ENCODE measurements at places on chromosomes 6 and 20.

DNA sequence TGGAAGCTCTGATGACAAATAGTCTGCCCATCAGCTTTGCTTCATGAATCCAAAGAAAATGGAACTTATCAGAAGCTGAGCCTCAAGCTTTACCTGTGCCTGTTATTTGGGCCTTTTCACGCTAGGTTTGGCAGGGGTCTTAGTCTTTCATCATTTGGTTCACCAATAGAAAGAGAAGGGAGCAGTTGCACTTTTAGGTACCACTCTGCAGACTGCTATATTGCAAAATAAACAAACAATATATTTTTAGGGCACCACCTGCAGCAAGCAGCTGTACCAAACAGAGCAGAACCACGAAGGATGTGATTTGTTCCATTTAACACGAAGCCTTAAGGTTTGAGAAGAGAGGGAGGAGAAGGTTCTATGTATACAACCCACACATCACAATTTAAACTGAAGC, 291.4 kb upstream of the RNF217 start:
- no peak for DNase-seq

DNA sequence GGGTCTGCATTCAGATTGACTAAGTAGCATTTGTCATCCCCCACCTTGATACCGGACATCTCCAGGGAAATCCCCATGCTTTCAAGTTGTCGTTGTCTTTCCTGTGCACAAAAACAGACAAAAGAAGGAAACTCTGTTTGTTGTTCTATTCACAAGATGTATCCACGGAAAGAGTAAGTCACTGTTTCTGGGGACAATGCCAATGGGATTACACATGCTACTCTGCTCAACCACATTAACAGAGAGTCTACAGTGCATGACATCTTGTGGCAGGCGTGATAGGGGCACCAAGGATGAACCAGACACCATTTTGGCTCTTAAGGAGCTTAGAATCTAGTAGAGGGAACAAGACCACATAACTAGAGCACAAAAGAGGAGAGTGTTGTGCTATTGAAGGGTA, 124.4 kb upstream of the NUP153 start:
- no peak for DNase-seq

DNA sequence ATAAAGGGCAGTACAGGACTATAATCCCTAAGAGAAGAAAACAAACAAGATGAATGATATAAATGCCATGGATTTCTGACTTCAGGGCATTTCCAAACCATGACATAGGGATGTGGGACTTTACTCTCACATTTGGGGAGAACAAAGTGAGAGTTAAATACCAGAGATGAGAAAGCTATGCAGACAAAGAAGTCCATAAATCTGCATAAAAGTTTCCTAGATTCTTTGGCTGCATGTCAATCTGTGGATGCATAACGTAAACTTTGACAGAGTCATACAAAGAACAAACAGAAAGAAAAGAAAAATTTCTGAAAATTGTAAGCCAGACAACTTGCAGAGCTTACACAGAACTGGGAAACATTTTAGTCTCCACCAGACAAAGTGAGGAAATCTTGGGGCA, 11.7 kb downstream of the EPM2A start:
- DNase-seq = no peak

GRCh38 chr6:138004430-138005287, 102.6 kb downstream of the PERP start:
- peak; percentile 26 for DNase-seq

DNA sequence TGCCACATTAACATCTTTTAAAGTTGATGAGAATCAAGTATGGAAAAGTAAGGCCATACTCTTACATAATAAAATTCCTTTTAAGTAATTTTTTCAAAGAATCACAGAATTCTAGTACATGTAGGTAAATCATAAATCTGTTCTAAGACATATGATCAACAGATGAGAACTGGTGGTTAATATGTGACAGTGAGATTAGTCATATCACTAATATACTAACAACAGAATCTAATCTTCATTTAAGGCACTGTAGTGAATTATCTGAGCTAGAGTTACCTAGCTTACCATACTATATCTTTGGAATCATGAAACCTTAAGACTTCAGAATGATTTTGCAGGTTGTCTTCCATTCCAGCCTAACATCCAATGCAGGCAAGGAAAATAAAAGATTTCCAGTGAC, 11.6 kb downstream of the PLN start:
- no peak for DNase-seq

DNA sequence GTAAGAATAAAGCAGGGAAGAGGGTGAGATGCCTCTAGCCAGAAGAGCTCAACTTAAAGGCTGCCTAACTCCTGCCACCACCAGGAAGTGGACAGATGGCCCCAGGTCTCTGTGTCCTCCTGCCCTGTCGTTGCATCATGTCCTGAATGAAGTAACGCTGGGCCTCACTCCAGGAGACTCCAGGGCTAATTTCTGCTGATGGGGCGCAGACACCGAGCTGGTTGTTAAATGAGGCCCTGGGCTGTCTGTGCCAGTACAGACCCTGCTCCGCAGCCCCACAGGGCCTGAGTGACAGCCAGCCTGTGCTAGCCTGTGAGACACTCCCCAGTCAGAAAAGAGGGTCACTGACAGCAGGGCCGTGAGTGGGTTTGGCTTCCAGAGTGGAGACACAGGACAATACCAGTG, 6.5 kb downstream of the IP6K3 start:
- DNase-seq = no peak

- no peak for DNase-seq
These were observed 75.0 kb downstream of the BCKDHB start for GRCh38 chr6:80181352-80182081.

GRCh38 chr6:130182466-130182865, 40.3 kb downstream of the SAMD3 start:
- DNase-seq = no peak

GRCh38 chr20:32411955-32412706, 54.0 kb downstream of the ASXL1 start:
- no peak for DNase-seq

DNA sequence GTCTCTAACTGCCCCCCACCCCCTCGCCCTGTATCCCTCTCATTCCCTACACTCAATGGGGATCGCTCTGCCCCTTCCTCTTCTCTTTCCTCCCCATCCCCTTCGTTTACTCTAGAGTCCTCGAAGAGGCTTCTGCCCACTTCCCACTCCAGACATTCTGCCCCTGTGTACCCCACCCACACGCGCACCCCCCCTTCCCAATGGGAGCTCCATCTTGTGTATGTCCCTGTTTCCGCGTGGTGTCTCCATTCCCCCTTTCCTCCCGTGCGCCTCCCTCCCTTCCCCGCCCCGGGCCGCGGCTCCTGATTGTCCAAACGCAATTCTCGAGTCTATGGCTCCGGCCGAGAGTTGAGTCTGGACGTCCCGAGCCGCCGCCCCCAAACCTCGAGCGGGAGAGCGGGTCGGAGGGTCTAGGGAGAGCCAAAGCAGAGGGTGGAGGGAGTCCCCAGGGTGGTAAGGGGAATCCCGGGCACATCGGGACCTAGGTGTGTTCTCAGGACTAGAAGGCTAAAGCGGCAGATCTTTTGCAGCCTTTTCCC, 679 bp upstream of the RING1 start:
- no peak for DNase-seq

DNA sequence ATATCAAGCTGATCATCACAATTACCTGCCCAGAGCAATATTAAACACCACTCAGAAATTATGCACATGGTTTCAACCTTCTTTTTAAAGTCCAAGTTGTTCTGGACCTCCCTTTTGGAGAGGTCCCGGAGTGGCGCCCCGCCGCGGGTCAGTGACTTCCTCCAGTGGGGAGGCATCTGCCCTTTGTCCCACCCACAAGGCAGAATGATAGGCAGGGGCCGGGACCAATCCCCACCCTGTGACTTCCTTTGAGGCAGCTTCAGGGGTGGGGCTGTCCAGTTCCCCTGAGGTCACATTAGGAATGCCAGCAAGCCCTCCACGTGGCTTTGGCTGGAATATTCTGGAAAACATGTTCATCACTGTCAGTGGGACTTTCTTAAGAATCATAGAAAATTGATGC, 207.0 kb downstream of the ANKRD60 start:
- no peak for DNase-seq

DNA sequence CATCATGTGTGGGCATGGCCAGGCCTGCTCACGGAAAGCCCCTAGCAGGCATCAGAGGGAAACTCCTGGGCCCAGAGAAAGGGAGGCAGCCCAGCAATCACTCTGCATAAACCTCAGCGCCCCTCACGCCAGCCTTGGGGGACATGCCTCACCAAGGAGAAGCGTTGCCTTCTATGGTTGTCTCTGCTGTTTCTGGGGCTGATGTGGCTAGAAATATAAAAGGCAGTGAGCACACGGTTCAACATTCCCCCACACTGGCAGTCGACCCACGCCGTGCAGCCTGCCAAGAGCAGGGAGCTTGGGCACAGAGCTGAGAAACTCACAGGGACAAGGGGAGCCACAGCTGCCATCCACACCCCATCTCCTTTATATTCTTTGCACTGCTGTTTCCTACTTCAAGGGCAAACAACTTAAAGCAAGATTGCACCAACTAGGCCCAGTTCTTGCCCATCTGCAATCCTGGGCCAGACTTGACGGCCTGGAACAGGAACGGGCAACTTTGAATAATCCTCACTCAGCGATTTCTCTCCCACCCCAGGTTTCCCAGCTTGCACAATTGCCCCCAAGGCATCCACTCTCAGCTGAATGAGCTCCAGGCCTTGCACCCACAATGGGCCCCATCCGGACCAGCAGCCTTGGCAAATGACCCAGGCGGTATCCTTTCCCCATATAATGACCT, 35.5 kb upstream of the FOXC1 start:
- DNase-seq = no peak

DNA sequence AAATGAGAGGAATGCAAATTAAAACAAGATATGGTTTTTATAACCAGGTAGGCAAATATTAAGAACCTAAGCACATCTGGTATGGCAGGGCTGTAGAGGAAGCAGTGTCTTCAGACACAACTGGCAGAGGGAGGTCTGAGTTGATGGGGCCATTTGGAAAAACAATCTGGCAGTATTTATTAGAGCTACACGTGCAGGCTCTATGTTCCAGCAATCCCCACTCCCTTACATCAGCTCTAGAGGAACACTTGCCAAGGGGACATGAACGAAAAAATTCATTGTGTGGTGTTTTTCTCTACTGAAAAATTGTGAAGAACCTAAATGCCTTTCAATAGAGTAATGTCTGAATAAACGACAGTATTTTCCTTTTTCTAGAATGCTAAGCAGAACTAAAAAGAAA, 111.6 kb upstream of the EDN1 start:
- DNase-seq = no peak

DNA sequence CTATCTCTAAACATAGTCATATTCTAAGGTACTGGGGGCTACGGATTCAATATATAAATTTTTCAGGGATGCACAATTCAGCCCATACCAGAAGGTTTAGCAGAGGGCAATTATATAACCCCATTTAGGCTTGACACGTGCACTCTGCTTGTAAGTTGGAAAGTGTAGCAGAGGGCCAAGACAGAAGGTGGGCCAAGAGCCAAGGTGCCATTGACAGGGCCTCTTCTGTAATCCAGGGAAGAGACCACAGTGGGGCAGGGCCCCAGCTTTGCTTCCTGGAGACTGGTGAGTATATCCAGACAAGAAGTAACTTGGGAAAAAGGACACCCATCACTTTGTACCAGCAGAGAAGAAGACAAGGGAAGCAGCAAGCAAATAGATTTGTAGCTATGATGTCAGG, 672.4 kb upstream of the MARCKS start:
- DNase-seq = no peak

DNA sequence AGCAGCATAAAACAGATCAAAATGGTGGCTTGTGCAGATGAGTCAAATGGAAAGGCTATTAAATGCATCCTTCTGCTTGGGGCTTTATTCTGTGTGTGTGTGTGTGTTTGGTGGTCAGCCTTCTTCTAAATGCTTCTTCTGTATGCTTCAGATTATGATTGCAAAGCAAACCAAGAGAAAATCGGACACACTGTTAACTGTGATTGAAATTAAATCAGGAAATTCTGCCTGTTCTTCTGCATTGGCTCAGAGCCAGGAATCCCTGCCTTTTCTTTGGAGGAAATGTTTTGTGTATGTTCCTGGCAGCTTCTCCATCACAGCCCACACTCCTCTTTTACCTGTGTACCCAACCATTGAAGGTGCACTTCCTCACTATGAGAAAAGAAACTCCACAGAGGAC, 22.3 kb upstream of the PDE10A start:
- DNase-seq = no peak

DNA sequence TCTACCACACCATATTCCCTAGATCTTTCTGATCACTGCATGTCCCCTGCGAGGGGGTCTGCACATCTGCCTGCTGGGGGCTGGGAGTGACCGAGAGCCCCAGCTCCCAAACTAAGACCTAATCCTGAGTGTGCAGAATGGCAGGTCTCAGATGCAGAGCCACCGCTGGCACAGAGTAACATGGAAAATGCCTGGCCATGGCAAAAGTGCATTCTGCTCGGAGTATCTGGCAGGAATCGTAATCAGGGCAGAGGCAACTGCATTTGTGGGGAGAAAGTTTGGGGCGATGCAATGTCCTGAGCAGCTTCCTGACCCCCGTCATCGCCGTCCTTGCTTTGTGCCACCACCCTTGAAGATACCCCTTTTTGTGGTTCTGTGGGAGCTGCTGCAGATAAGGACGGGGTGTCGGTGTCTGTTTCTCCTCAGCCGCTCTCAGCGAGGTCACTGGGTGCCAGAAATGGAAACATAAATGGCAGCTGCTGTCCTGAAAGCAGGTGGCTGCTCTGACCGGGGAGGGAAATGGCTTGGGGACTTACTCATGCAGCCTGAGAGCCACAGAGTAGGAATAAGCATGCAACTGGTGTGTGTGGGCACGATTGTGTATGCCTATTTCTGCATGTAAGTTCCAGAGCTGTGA, 157.9 kb downstream of the LY86 start:
- DNase-seq = no peak

DNA sequence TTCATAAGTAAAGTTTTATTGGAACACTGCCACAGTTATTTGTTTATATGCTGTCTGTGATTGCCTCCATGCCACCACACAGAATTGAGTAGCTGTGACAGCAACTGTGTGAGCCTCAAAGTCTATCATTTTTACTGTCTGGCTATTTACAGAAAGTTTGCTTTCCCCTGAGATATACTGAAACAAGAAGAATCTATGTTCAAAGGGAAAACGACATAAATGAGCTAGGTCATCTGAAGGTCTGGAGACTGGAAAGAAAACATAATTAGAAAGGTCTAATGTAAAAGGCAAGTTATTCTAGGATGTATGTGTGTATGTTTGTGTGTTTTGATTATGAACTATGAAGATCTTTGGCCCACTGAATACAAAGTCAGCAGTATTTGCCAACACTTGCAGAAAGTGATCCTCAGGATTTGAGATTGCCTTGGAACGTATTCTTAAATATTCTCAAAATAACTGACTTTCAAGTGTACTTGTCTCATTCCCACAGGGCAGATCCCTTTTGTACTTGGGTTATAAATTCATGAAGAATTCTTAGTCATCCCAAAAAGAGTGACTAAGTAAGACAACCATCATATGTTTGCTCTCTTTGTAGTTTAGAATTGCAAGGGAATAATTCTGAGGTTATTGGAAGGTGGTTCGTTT, 677.7 kb downstream of the DOK5 start:
- no peak for DNase-seq

Measured in activated naive CD8-positive, alpha-beta T cell treated with anti-CD3 and anti-CD28 coated beads, Interleukin-2, amount 50 U/mL, for 24 hours (primary cell).